IMR-90 (cell line): ENCODE measurements at places on chromosomes 1 and 21.

GRCh38 chr1:204146309-204146708 is 5.5 kb downstream of the ETNK2 start:
- no peak for DNase-seq

- peak; percentile 29 for DNase-seq
Measured at GRCh38 chr1:40951943-40952743, 27.4 kb upstream of the CTPS1 start.

DNA sequence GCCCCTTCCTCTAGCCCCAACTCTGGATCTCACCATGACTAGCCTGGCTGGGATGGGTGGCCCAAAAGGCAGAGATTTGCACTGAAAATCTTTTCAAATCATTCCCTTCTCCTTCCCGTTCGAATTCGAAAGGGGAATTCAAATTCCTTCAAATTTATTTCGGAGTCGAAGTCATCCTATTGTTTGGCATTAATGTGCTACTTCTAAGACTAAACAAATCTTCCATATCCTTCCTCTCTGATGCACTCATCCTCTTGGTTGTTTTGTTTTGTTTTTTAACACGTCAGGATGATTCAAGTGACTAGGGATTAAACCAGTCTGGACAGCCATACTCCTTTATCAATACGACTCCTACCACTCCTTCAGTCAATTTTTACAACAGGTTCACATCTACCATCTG is 95.5 kb upstream of the SGIP1 start:
- DNase-seq: no peak

GRCh38 chr1:167533851-167534300 is 15.5 kb upstream of the CD247 start:
- peak; percentile 50 for DNase-seq

DNA sequence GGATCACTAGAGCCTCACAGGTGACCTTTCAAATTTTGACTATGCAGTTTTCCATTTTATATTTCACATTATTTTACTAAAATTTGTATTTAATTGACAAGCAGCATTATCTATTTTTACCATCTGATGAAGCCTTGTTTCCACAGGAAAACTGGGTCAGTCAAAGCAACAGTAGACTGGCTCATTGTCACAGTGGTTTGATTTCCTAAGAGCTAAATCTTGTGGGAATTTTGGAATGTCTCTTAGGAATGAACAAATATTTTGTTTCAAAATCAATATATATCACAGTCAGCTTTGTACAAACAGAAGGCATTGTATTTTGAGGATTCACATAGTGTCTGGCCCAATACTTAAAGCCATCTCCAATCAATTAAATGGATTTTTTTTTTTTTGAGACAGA is 152.6 kb upstream of the RNPC3 start:
- no peak for DNase-seq

DNA sequence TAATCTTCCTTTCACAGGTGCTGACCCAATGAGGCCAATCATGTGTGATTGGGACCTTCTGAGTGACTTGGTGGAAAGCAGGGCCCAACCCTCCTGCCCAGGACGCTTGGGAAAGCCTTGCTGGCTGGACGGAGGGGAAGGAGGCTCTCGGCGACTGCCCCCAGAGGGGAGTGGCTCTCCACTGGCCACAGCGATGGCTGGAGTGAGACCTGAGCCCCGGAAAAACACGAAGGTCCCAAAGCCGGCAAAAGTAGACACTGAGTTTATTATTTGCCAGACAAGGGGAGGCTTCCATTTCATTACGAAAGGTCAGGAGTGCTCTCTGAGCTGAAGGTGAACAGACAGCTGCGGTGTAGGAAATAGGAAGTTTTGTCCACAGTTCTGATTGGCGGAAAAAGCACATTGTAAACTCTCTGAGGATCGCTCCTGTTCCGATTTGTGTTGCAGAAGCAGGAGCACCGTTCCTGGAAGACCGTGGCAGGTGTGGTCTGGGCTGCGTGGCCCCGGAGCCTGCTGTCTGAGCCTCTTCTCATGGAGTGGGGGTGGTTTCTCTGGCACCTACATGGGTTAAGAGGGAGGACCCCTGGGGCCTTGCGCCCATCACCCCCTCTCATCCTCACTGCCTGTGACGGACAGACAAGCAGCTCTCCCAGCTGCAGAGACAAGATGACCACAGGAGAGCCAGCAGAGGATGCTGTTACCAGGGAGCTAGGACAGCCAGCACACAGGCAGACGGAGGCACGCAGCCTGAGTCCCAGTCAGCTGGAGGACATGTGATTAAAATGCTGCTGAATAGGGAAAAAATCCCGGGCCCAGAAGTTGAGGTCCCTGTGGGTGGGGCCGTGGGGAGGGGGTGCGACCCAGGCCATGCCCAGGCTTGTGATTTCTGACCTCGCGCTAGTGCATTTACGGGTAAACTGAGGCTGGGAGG is 41.5 kb downstream of the KRTAP10-1 start:
- DNase-seq: no peak

DNA sequence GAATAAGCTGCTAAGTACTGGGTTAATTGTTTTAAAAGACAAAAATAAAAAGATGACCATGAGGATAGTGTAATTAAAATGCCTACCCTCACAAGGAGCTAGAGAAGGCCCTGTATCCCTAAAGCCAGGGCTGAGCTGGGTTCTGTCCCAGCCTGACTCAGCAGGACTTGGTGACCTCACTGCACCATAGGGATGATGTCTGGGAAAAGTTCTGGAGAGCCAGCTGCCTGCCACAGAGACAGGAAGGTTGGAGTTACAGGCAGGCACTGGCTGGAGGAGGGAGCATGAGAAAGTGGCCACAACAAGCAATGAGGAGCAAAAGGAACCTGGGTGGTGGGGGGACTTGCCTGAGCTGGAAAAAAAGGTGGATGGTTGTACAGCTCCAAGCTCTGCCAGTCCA is 5.7 kb upstream of the TNR start:
- no peak for DNase-seq

DNA sequence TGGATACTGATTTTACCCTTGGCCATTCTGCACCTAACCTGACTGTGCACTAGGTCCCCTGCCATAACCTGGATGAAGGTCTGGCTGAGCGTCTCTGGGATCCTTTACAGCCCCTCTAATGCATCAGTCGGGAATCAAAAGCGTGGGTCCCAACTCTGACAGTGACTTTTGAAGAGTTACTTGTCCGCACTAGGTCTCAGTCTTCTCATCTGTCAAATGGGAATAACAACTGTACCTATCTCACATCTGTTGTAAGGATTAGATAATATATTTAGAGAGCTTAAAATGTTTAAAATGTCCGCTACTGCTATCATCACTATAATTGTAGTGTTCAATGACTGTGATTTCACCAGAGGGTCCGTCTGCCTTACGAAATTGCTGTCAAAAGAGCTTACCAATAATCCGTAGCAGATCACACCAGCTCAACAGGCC is 746 bp downstream of the TADA1 start:
- DNase-seq: no peak

DNA sequence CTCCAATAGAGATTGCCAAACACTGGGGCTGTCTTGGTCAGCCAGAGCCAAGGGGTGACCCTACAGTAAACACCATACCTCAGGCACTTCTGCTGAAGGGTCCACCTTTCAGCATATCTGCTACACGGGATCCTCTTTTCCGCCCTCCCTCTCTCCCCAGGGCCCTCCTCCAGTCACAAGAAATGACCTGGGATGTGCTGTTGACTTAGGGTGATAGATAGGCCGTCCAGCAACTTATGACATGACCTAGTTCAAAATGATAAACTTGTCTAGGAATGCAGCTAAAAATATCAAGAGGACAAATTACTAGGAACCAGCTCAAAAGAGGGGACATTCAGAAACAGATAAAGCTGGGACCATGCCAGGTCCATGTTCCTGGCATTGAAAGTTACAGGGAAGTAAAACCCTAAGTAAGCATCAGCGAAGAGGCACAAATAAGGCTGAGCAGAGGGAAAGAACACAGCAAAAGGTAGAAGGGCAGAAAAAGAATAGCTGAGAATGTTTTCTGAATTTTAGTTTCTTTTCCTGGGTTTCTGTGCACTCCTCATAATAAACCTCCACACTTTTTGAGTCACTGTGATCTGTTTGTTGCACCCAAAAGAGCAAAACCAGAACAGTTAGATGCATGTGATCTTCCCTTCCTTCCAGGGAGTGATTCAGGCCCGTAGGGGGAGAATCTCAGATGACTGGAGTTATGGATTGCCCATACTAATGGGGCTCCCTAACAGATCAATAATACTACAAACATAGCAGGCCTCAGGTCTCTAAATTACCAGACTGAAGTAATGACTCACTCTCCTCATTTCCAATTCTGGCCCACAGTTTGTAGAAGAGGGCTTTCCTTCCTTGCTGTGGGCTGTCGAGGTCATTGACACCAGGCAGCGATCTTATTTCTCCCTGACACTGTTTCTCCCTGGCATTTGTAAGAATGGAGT is 48.9 kb upstream of the F3 start:
- DNase-seq: peak; percentile 43

DNA sequence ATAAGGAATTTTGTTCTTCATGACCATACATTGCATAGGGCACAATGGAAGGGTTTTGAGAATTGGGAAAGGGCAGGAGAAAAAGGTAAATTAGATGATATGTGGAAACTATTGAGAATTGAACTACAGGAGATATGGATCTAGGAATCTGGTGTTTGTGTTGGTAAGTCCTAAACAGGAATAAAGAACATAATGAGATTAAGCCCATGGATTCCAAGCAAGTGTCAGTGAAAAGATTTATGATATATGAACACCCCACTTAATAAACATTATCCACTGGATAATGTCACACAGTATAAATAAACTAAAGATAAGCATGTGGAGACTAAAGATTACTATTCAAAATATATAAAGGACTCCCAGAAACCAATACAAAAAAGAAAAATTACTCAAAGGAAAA is 98.2 kb downstream of the TNFSF18 start:
- no peak for DNase-seq

GRCh38 chr1:54305906-54306514 is 100.2 kb downstream of the SSBP3 start:
- no peak for DNase-seq

- no peak for DNase-seq
Measured at GRCh38 chr1:98188774-98189173, 267.9 kb upstream of the DPYD start.

DNA sequence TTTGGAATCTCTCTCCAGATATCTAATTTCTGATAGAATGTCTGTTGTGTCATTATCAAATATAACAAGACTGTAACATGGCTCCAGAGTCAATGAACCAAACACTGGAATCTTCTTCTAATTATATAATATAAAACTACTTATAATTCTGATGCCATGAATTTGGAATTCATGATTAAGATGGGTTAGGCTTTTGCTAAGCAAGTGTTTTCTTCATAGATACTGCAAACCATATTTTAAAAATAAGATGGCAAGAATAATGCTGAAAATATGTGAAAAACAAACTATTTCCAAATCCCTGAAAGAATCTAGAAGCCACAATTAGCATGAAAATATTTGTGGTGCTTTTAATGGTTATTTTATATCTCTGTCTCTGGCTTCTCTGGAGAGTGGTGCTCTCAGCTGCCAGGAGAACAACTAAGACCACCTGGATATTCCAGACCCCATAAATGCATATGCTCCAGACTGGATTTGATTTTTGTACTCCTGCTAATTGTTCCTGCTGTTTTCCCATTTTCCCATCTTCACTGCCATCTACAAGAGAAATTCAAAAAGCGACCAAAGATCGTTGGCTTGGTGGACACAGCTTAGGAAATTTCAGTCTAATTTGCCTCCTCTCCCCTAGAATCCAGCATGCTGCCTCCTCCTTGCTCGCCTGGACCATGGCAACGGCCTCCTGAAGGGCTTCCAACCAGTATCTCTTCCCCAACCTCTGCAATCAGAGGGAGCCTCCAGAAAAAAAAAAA is 418.9 kb downstream of the SETD4 start:
- peak; percentile 67 for DNase-seq

DNA sequence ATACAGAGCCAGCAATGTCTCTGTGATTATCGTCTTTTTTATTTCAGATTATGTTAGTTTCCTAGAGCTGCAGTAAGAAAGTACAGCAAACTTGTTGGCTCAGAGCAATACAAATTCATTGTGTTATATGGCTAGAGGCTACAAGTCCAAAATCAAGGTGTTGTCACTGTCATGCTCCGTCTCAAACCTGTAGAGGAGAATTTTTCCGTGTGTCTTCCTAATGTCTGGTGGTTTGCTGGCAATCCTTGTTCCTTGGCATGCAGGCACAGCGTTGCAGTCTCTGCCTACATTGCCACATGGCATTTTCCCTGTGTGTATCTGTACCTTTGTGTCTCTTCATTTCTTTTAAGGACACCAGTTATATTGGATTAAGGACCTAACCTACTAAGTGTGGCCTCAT is 244.4 kb downstream of the LRRIQ3 start:
- no peak for DNase-seq

- DNase-seq: no peak
Measured at GRCh38 chr1:154433161-154433764, 28.1 kb downstream of the IL6R start.

GRCh38 chr1:208219659-208220282 is 24.4 kb downstream of the PLXNA2 start:
- DNase-seq: peak; percentile 61

GRCh38 chr1:171793636-171794035 is 12.2 kb downstream of the METTL13 start:
- peak; percentile 23 for DNase-seq

GRCh38 chr1:93686504-93687250 is 5.0 kb upstream of the BCAR3 start:
- no peak for DNase-seq

GRCh38 chr1:65691972-65692371 is 100.7 kb upstream of the PDE4B start:
- no peak for DNase-seq

DNA sequence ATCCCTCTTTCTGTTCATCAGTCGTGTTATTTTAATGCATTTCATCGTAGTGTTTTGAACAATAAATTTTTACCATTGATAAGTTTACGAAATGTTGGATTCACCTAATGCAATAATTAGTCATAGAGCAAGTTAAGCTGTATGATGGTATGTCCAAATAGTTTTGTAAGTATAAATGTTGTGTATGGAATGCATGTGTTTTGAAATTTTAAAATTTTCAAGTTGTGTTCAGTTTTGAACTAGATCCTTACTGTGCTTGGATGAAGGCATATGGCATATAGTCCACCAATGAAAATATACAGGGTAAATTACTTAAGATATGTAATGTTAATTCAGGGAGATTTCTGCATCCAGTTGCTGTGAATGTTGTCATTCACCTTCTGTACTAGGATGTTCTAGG is 2.3 kb downstream of the ZMYM4 start:
- DNase-seq: no peak

GRCh38 chr1:169326956-169327268 is 40.7 kb downstream of the NME7 start:
- DNase-seq: peak; percentile 59

- no peak for DNase-seq
Measured at GRCh38 chr1:38454749-38455441, 404.7 kb downstream of the RRAGC start.
